Thoracic aorta (tissue), 2 donors: ENCODE measurements at places on chromosomes 11 and 22. TPM values are rescaled to one million over a fixed set of nuclear protein-coding genes. Genes with fewer than 3 reads are reported as not detected.
A peak's percentile ranks its signal among the peaks of the same experiment; 100 is the strongest.

- H3K36me3 ChIP-seq, result no peaks in the 10 kb centered on the region
- no peak overlapping the region for H3K4me3 ChIP-seq
- no peaks in the 10 kb centered on the region for H3K27me3 ChIP-seq
- no peak overlapping the region for H3K27ac ChIP-seq
- H3K4me1 ChIP-seq, result no peaks in the 10 kb centered on the region
Measured at GRCh38 chr11:70618431-70619101, 220.2 kb downstream of the CTTN start.

Gene CNTF
- total RNA-seq, result 4.7 TPM

DNA sequence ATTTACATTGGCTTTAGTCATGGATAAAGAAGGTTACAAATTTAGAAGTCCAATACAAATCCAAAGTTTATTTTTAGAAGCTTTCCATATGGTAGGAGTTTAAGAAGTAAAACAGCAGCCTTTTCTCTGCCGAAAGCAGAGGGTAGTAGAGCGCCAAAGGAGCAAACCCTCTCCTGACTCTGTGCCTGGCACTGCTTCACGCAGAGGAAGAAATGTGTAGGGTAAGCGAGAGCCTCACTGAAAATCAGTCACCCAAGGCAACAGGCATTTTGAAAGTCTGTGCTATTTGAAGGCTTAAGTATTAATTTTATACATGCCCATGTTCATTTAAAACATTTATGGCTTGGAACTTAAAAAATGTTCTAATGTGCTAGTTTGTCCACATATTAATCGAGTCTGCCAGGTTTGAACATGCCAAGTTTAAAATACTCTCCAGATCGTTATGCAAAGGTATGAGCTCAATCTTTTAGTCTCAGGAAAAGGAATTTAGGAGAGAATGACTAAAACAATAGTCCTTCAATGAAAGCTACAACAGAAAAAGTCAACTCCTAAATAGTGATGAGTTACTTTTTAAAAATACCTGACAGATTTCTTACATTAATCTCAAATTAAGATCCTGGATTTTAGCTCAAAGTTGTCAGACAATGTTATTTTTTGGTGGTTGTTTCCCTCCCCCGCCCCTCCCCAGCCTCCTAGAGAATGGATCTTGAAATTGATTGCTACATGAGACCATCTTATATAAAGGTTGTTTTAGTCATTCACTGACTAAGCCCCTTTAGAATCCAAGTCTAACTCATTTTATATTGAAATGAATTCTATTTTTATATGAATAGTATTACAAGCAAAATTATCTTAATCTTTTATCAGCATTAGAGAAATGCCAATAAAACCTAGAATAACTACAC lies 38.7 kb downstream of the MRTFA start:
- DNase-seq, result no peak
- peak overlapping the region; percentile 53 for H3K4me3 ChIP-seq
- peak overlapping the region; percentile 39 for H3K27ac ChIP-seq
- no peaks in the 10 kb centered on the region for H3K27me3 ChIP-seq
- peaks cover 40% of the 10 kb centered on the region for H3K4me1 ChIP-seq
- no peaks in the 10 kb centered on the region for H3K36me3 ChIP-seq

Gene IGLL5
- total RNA-seq, result not detected

GRCh38 chr22:39454385-39454871 lies 2.4 kb upstream of the MGAT3 start:
- no peak for DNase-seq
- H3K27ac ChIP-seq, result no peak overlapping the region
- no peak overlapping the region for H3K4me3 ChIP-seq
- H3K27me3 ChIP-seq, result no peaks in the 10 kb centered on the region

Gene BDNF
- 0.42 TPM for total RNA-seq

DNA sequence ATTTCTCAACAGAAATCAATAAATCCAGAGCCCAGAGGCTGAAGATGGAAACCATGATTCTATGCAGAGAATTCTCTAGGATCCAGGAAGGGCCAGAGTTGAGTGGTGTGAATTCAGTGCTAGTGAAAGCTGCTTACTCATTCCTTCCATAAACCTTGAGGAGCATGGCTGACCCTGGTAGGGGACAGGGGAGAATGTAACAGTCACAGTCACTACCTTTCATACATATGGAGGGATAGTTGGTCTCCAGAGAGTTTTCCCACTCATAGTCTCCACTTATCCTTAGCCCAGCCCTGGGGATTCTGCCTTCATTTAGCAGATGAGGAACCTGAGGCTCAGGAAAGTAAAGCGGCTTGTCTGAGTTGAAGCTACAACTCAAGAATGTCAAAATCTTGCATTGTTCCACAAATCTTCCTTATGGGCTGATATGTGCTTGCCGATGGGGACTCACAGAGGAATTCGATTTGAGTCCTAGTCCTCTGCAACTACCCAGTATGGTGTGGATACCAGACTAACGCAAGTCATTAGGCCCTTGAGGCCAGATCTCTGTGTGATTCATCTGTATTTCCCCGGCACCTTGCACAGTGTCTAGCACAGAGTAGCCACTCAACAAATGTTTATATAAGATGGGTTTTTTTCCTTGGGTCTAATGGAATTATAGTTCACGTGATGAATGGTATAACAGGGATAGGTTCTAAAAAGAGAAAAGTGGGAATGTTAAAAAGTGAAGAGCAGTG lies 3.7 kb upstream of the ANAPC15 start:
- H3K27ac ChIP-seq, result no peak overlapping the region
- H3K4me1 ChIP-seq, result peaks cover 3% of the 10 kb centered on the region
- H3K36me3 ChIP-seq, result no peaks in the 10 kb centered on the region
- no peaks in the 10 kb centered on the region for H3K27me3 ChIP-seq
- DNase-seq, result no peak
- H3K4me3 ChIP-seq, result no peak overlapping the region

DNA sequence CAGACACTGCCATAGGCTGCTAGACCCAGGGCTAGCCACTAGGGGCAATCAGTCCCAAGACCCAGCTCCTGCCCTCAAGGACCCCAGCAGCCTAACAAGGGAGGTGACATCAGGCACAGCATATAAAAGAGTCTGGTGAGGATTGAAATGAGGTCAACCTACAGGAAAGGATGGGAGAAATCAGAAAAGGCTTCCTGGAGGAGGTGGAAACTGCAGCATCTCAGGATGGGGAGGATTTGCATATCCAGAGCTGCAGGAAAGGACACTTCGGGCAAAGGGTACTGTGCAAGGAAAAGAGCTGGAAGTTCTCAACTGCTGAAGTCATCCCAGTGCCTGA lies 2.9 kb upstream of the ARFGAP2 start:
- H3K27ac ChIP-seq, result no peak overlapping the region
- peaks cover 16% of the 10 kb centered on the region for H3K4me1 ChIP-seq
- H3K27me3 ChIP-seq, result no peaks in the 10 kb centered on the region

Gene ADSL
- total RNA-seq, result 68.8 TPM
